ENCODE measurements at places on chromosomes 6 and 20.

DNA sequence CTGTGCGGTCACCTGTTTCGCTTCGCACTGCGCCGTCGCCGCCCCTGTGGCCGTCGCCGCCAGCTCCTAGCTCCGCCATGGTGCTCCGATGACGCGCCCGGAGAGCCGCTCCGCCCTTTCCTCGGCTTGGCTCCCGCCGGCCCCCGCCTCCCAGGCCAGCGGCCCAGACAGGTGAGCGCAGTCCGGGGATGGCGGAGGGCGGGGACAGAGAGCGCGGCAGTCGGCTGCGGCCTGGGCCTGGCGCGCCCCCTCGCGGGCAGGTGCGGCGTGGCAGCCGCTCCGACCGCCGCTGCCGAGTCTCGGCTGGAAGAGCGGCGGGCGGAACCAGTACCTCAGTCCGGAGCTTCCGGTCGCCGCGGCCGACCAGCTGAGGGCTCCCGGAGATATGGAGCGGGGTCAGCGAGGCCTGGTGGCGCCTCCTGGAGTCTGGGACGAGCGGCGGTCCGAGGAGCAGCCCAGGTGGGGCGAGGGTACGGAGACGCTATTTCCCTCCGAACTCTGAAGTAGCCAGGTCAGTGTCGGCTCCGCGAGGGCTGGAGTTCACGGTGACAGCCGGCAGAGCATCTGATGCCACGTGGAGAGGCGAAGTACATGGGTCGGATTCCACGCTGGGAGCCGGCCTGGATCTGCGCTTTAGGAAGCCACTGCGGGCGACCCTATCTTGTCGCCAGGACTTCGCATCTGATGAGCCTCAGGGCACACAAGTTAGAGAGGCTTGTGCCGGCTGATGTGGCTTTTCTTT is at the start of gene MAP7:
Gene MAP7 (minus strand): TSS at position 93 of the 742 bp plus-strand sequence. CDS start 14 bp downstream, at position 79.
- no peak for DNase-seq

- DNase-seq = no peak
Observed at GRCh38 chr6:33628401-33628964, 7.4 kb downstream of the ITPR3 start.

DNA sequence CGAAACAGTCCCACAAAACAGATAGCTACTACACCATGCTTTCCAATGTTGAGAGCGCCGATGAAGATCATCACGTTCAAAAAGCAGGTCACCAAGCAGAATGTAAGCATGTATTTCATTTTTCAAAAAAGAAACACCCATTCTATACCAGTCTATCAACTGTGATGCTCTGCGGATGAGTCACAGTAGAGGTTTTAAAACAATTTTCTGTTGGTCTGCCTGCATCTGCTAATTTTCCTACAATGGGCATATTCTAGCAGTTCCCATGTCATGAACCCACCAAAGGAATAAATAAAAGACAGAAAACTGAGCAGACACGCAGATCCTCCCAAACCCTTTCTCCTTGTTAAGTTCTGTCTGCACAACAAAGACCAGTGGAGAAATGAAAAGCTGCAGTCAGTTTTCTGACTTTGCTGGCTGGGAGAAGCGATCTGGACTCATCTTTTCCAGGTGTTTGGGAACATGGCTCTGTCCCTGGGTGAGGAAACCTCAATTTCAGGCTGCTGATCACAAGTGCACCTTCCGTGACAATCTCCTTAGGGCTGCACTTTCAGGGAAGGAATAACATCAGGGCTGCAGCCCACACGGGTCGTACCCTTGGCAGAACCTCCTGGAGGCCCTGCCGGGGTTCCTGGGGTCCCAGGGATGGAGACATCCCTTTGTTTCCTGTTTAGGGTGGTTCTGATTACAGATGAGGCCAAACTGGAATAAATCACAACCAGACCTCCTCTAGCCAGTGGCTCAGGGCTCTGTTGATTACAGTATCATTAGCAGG is 200.1 kb downstream of the BMP7 start:
- DNase-seq = no peak

DNA sequence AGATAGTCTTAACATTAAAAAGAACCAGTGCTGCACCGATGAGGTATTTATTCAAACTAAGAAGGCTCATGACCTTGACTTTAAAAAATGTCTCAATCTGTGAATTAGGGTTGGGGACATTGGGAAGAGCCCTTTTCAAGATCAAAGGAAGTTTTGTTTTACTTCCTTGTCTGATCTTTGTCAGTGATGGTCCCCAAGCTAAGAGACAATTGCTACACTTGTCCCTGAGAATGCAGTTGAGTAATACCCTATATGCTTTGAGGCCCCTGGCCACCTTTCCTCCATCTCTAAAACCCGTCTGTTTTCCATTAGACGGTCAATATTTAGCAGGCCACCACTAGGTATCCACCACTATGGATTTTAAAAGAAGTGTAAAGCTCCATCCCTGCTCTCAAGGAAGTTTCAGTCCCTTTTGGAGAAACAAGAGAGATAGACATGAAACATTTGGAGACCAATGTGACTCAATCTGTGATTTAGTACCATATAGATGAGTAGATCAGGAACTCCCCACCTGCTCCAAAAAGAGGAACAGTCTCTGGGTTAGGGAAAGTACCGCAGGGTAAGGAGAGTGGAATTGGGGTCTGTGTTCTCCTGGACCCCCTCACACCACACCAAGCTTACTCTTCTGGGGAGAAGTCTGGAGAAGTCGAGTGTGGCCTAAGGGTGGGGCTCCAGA is 99.1 kb upstream of the ISM1 start:
- no peak for DNase-seq

- no peak for DNase-seq
Observed at GRCh38 chr6:157708933-157709332, 114.1 kb upstream of the SNX9 start.

DNA sequence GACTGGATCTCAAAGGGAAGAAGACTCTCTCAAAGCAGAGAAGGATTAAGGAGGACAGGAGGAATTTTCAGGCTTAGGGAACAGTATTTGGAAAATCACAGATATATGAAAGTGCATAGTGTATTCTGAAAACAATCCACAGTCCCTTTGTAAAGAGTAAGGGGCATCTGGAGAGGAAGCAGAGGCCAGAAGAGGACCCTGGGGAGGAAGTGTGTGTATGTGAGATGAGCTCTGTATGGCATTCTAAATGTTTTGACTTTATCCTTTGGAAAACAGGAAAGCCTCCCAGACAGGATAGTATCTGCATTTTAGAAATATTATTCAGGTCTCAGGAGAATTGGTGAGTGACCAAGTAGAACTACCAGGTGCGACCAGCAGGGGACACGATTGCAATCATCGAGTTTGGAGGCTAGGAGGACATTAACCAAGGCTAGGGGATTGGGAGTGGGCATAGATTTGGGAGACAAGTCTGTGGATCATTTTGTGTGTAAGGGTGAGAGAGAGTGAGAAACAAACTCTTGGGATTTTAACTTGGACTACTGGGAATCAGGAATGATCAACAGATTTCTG is 38.3 kb upstream of the FAM184A start:
- no peak for DNase-seq

DNA sequence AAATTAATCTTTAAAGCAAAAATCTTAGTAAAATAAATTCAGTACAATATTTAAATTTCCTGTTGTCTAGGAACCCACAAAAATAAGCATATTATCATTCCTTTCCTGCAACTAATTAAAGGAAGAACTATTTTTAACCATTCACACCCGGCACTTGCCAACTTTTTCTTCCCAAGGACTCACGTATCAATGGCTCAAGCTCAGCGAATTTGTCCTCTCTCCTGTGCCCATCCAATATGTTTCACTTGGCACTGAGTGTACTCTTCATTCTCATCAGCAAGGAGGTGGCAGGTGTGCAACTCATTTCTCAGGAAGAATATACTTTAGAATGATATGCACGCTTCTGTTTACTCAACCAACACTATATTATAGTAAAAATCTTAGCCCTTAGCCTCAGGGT is 419.4 kb downstream of the C6orf118 start:
- DNase-seq = no peak

DNA sequence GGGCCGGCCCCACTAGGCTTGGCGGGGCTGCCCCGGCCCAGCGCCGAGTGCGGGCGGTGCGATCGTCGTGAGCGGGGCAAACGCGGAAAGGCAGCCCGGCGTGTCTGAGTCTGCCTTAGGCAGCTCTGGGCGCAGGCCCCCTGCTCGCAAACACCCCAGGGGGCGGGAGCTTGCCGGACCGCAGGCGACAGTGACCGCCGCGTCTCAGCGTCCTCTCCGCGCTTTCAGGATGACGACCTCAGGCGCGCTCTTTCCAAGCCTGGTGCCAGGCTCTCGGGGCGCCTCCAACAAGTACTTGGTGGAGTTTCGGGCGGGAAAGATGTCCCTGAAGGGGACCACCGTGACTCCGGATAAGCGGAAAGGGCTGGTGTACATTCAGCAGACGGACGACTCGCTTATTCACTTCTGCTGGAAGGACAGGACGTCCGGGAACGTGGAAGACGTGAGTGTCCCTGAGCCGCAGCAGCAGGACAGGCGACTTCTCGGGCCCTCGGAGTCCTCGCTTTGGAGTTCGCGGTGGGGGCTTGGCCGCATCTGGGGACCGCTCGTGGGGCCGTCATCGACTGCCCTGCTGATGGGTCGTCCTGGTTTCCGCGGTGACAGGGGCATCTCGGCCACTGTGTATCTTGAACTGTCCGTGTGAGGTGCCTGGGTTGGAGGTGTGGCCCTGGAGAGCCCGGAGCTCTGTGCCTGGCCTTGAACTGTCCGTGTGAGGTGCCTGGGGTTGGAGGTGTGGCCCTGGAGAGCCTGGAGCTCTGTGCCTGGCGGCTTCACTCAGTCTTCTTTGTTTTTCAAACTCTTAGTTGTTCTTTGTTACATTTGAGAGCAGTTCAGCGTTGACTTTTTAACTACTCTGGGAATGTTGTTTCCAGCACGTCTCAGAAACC is 786 bp downstream of the ADRM1 start:
- DNase-seq = no peak

DNA sequence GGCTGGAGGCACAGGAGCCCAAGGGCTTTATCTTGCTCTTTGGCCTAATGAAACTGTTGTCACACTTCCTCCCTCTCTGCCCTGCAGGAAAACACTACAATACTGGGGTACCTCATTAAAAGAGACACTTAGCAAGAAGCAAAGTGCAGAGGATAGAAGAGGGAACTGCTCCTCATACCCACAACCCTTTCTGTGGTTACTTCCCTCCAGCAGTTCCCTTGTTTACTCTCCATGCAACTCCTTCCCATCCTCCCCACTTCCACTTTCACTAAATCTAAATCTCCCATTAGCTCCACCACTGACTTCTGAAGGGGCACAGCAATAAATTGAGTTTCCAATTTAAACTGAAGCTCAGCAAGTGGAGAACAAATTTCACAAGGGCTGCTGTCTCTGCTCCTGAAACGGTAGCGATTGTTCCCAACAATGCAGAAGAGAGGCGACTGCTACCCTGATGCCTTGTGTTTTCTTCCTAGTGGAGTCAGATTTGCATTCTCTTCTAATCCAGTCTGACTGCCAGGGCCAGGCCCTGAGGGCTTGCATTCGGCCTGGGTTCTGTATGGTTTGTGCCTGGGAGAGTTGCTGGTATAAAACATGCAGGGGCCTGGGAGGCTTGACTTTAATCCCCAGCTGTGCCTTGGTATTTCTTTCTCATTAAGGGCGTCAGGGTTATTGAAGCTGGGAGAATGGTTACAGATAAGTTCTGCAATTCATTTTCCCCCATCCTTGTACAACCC is 454.7 kb downstream of the TFAP2B start:
- no peak for DNase-seq

Data from left renal pelvis (tissue), 4 donors.